ENCODE measurements at places on chromosomes 6 and 20.

GRCh38 chr6:128400875-128401274 is 119.5 kb downstream of the PTPRK start:
- no peak for DNase-seq

DNA sequence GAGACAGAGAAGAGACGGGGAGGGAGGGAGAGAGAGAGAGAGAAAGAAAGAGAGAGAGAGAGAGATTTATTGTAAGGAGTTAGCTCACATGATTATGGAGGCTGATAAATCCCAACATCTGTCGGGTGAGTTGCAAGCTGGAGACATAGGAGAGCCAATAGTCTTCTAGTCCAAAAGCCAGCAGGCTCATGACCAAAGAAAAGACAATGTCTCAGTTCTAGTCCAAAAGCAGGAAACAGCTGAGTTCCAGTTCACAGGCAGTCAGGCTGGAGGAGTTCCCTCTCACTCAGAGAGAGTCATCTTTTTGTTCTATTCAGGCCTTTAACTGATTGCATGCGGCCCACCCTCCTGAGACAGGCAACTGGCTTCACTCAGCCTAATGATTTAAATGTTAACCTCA is 416.6 kb downstream of the PREX1 start:
- DNase-seq: no peak

DNA sequence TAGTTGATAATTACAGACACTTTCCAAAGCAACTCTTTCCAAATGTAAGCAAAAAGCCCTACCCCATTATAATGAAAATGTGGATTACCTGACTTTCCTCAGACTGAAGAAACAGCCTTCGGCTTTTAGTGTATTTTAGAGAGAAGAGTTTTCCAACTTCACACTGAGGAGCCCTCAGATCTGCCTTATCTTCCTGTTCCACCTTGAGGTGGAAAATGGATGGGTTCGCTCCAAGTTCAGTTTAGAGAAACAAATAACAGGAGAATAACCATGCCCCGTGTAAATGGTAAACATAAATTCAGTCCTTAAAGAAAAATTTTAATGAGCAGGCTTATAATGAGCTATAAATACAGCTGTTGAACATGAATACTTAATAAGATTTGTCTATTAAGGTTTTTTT is 21.1 kb upstream of the MTHFD1L start:
- no peak for DNase-seq

GRCh38 chr20:62618611-62619529 is 23.4 kb upstream of the SLCO4A1 start:
- DNase-seq: no peak

DNA sequence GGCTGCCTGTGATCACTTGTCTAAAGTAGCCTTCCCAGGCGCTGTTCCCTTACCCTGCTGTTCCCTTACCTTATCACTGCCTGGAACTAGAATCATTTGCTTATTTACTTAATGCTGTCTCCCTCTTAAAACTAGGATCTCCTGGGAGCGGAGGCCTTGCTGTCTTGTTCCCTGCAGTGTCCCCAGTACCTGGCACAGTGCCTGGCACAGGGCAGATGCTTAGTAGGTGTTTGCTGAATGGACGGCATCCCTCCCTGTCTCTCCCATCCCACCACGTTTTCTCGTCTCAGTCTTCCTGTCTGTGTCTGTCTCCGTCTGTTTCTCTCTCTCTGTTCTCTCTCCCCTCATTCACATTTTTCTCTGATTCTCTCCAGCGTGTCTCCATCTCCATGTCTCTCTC is 99.9 kb upstream of the MYL9 start:
- no peak for DNase-seq

DNA sequence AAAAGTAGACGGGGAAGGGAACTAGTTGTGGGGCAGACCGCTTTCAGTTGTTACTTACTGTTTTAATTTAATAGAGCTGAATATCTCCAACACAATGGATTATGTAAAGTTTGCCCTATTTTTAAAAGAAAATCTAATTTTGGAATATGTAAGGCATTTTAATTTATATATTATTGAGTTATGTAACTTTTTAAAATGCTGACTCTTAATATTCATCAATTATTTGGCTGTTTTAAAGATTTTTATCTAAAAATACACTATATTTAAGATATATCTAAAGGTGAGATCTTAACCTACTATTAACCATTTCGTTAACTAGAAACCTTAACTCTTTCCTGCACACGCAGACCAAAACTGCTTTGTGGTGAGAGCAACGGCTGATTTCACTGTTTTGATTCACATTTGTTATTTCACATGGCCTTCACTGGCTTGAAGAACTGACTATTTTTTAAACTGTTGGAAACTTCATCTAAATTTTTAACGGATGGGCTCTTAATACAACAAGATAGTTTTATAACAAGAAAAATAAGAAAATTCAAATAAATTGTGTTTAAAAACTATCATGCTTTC is 87.9 kb downstream of the HUS1B start:
- no peak for DNase-seq

DNA sequence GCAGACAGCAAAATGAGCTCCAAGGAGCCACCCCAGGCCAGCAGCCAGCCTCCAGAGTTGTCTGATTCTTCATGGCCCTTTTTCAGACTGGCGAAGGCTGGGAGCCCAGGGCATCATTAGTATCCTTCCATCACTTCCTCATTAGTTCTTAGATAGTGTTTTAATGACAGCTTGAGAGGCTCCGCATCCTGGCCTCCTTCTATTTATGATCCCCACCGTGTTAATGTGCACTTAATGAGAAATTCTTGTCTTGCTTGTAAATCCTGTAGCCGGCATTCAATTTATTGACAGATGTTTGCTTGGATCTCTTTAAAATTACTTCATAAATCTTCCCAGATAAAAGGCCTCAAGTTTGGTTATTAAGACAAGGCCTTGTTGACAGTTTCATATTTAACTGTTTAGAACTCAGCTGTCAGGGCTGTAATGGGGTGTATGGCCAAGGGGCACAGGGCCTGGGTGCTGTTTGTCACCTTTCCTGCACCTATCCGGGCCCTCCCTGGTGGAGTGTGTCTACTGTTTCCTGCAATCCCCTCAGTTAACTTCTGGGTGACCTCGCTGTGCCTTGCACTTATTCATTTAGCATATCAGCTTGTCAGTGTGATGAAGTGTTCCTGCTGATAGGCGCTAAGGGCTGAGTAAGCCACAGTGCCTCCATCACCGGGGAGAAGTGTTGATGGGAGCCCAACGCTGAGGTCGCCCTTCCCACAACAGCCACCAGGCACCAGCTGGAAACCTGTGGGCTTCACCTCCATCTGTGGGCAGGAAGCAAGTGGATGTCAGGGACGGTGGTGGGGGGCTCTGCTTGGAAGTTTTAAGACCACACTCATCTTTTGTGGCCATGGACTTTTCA is 169.3 kb downstream of the TSHZ2 start:
- peak; percentile 63 for DNase-seq

DNA sequence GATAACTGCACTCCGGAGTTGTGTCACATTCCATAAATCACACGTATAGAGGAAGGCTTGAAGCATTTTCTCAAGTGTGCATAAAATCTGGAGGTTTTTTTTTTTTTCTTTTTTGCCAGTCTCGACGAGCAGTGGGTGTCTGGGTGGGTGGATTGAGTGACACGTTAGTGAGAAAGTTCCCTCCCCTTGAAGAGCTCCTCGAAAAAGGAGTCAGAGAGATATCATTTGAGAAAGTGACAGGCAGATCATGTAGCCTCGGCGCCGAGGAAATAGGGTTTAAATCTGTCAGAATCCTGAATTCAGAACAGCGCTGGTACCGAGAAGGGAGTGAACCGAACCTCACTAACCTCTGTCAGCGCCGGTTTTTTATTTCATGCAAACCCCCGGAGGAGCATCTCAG is 269.5 kb upstream of the ARID1B start:
- DNase-seq: no peak

DNA sequence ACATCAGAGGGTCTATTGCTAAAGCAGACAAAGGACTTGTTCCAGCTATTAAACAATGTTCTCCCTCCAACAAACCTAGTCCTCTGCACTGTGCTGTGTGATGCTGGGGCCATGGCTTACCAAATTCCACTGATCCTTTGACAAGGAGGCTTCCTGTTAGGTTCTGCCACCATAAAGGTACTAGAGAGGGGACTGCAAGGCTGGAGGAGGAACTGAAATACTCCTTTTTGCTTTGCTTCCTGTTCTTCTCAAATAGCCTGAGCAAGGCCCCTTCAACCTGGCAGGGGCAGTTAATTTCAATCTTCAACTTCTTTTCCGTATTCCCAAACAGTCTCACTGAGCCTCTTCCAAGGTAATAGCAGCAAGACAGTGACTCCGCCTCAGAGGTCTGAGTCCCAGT is 286.4 kb upstream of the IRAK1BP1 start:
- no peak for DNase-seq

- no peak for DNase-seq
These were observed 221.4 kb downstream of the PLCB1 start for GRCh38 chr20:8353512-8353911.

GRCh38 chr6:48472091-48472490 is 361.1 kb upstream of the PTCHD4 start:
- DNase-seq: no peak

DNA sequence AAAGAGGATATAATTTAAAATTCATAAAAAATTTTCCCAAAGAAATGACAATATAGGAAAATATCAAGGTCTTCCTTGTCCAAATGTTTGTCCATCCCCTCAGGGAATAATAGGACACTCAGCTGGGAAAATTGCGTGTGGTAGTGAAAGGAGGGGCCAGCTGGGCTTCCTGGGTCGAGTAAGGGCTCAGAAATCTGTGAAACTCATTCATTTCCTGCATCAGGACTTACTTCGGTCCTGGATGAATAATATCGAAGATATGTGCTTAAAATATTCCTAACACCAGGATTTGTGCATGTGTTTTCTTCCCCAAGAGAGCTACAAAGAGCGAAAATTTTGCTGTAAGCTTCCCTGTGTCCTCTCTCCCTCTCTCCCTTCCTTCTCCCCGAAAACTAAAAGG is 118.2 kb upstream of the GJE1 start:
- no peak for DNase-seq

- no peak for DNase-seq
These were observed 24.6 kb downstream of the ZNF217 start for GRCh38 chr20:53569005-53569404.

- peak; percentile 55 for DNase-seq
These were observed 339.6 kb downstream of the ARHGAP18 start for GRCh38 chr6:129370268-129370916.

- DNase-seq: no peak
These were observed 22.4 kb upstream of the SNX9 start for GRCh38 chr6:157800420-157801237.

DNA sequence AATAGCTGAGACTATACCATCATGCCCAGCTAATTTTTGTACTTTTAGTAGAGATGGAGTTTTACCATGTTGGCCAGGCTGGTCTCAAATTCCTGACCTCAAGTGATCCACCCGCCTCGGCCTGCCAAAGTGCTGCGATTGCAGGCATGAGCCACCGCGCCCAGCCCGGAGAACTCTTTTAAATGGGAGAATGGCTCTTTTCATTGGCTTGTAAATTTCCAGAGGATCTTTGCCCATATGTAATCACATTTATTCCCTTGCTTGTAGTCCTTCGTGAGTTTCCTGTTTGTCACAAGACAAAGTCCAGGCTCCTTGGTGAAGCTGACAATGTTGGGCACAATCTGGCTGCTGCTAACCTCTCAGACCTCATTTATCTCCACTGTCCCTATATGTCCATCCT is 135.1 kb downstream of the CEP57L1 start:
- no peak for DNase-seq

DNA sequence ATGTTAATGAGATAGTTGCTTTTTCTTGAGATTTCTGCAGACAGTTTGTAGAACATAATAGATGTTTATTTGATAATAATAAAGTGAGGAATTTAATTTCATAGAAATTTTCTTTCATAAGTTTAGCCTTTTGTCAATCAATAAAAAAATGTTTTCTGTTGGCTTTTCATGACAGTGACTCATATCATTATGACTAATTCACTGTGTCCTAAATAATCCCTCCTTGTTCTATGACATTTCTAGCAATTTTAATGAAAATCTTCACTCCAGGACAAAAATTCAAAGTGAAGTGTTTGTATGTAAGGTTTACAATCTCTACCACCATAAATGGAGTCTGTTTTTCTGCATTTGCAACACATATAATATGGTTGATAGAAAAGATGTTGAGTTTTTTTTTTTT is 109.9 kb downstream of the UTRN start:
- no peak for DNase-seq

DNA sequence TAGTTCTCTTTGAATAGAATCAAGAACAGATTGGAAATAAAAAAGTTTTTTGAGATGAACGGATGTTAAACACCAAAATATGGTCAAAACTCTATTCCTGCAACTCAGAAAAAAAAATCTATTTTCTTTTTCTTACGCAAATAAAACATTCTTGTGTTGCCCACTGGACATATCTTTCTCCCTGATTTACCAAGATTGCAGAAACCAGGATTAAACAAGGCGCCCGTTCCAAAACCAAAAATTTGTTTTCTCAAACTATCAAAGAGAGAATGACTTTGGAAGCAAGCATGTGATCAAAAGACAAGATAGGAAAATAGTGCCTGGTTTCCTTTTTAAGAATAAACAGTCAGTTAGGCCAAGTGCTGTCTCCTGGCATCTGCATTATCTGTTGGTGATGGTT is 273.1 kb downstream of the CLIC5 start:
- DNase-seq: no peak

DNA sequence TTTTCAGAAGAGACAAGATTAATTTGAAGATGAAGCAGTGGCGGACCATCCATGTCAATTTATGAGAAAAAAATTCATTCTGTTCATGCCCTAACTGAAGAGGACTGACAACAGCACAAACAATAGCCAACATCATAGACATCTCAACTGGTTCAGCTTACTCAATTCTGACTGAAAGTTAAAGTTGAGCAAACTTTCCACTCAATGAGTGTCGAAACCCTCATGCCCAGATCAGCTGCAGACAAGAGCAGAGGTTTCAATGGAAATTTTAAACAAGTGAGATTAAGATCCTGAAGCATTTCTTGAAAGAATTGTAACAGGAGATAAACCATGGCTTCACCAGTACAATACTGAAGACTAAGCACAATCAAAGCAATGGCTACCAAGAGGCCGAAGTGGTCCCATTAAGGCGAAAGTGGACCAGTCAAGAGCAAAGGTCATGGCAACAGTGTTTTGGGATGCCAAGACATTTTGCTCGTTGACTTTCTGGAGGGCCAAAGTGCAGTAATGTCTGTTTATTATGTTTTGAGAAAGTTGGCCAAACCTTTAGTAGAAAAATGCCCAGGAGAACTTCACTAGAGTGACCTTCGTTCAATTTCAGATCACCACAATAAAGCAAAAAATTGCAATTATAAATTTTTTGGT is 6.1 kb upstream of the SFT2D1 start:
- no peak for DNase-seq

DNA sequence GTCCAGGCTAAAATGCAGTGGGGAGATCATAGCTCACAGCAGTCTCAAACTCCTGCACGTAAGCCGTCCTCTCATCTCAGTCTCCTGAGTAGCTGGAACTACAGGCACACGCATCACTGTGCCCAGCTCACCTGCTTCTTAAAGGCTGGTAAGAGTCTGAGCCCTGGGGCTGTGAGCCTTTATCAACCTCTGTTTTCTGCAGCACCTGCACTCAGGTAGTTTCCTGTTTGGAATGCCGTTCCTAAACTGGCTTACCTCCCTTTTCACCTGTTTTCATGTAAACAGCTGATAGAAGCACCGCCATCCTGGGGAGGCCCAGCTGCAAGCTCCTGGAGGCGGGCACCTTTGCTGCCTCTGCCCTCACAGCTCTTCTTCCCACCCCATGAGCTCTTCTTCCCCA is 45.4 kb downstream of the SLC24A3 start:
- DNase-seq: no peak

GRCh38 chr6:161292145-161292544 is 18.3 kb upstream of the AGPAT4 start:
- no peak for DNase-seq

- DNase-seq: no peak
These were observed 267.6 kb upstream of the TSHZ2 start for GRCh38 chr20:52704553-52704952.

GRCh38 chr6:132354517-132355167 is 46.6 kb downstream of the MOXD1 start:
- DNase-seq: no peak

Measured in SK-N-DZ (cell line).